ENCODE measurements at places on chromosomes 7 and 10.
A peak's percentile ranks its signal among the peaks of the same experiment; 100 is the strongest.

- H3K36me3 ChIP-seq = no peaks in the 10 kb centered on the region
- H3K4me3 ChIP-seq = no peak overlapping the region
- H3K27me3 ChIP-seq = no peaks in the 10 kb centered on the region
- no peak for DNase-seq
- H3K27ac ChIP-seq = no peak overlapping the region
- H3K4me1 ChIP-seq = no peaks in the 10 kb centered on the region
Observed at GRCh38 chr10:130913844-130914243, 397.7 kb downstream of the TCERG1L start.

GRCh38 chr7:2016021-2016631 lies 216.6 kb downstream of the MAD1L1 start:
- DNase-seq = no peak
- no peaks in the 10 kb centered on the region for H3K27me3 ChIP-seq
- H3K36me3 ChIP-seq = peaks cover 12% of the 10 kb centered on the region

DNA sequence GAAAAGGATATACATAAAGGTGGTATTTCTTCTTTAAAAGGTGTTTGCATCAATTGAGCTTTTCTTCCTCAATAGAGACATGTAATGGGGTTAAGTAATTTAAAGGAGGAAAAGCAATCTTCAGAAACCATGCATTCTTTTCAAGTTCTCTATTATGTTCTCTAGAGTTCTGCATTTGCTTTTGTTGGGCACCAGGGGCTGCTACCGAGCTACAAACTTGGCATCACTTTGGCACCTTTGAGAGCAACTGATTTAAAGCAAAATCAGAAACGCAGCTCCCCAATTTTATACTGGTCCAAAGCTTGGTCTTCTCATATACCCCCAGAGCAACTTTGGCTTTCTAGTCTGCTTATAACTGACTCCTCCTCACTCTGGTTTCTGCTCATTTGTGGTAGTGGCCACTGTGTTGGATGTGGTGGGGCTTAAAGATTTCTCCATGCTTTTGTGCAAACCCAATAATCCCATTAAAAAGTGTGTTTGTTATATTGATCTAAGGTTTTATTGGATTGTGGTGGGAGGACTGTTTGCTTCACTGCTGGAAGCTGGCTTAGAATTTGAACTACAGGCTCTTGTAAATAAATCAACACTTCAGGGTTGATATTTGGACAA lies 712.1 kb downstream of the PHTF2 start:
- no peaks in the 10 kb centered on the region for H3K36me3 ChIP-seq
- no peaks in the 10 kb centered on the region for H3K4me1 ChIP-seq
- H3K27ac ChIP-seq = no peak overlapping the region

DNA sequence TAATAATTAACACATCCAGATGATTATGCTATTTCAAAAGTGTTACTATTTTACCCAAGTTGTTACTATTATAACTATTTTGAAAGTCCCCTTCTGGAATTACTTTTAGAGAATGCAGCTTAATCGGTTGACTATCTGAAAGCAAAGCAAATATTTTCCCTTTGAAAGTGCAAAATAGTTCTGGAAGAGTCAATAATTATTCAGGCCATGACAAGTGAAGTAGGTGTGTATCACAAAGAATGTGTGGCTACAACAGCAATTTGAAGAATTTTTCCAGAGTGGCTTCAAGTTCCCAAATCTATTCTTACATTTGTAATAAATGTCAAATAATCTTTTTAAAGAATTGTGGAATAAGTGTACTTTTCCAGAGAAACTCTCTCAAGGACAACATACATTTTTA lies 42.8 kb downstream of the RNLS start:
- H3K27me3 ChIP-seq = no peaks in the 10 kb centered on the region
- no peak overlapping the region for H3K4me3 ChIP-seq
- no peak overlapping the region for H3K27ac ChIP-seq
- H3K4me1 ChIP-seq = no peaks in the 10 kb centered on the region

DNA sequence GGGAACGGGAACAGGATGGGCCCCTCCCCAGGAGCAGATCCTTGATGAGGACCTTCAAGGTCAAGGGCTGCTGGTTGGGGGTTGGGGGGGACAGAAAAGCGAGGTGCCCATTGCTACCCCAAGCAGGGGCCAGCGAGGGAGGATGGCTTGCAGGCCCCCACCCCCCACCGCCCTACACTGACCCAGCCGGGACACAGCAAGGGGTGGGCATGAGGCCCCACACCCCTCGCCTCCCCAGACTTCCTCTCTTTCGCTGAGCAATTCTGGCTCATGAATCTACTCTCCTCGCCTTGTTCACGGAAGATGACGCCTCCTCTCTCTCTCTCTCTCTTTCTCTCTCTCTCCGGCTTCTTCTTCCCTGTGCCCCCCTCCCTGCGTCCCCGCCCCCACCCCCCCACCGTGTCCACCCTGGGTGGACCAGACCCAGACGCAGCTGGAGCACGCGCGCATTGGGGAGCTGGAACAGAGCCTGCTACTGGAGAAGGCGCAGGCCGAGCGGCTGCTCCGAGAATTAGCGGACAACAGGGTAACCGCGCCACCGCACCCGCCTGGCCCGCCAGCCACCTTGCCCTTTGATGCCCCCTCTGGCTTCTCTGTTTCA lies 81.1 kb upstream of the GTF2IRD1 start:
- H3K4me1 ChIP-seq = peaks cover 13% of the 10 kb centered on the region
- H3K27me3 ChIP-seq = no peaks in the 10 kb centered on the region
- DNase-seq = no peak
- H3K4me3 ChIP-seq = no peak overlapping the region
- peaks cover 10% of the 10 kb centered on the region for H3K36me3 ChIP-seq
- no peak overlapping the region for H3K27ac ChIP-seq

GRCh38 chr7:143902332-143902899 lies 440 bp upstream of the TCAF1 start:
- no peak for DNase-seq
- H3K36me3 ChIP-seq = no peaks in the 10 kb centered on the region
- H3K27me3 ChIP-seq = no peaks in the 10 kb centered on the region
- peaks cover 9% of the 10 kb centered on the region for H3K4me1 ChIP-seq
- peak overlapping the region; percentile 94 for H3K4me3 ChIP-seq
- H3K27ac ChIP-seq = peak overlapping the region; percentile 74
